ENCODE measurements at places on chromosomes 12 and 14. TPM values are rescaled to one million over a fixed set of nuclear protein-coding genes. Genes with fewer than 3 reads are reported as not detected.

Gene DNAI7
- not detected for total RNA-seq

Gene IL31
- not detected for total RNA-seq

Gene SCNN1A
- total RNA-seq: 21.7 TPM

Gene SALL2
- total RNA-seq: 11.8 TPM

Gene ADAMTS20
- total RNA-seq: 0.36 TPM

Gene ANG
- total RNA-seq: 79.1 TPM

Gene GDF3
- not detected for total RNA-seq

Gene FOXA1
- total RNA-seq: 87.9 TPM

Gene KCNA5
- total RNA-seq: 1.4 TPM

Gene MFAP5
- 1.9 TPM for total RNA-seq

Gene HVCN1
- total RNA-seq: 1.8 TPM

Gene CACNA1C
- total RNA-seq: 3.8 TPM

Gene VDR
- 3.2 TPM for total RNA-seq

Gene FAR2
- 5.2 TPM for total RNA-seq

Gene GALNT16
- total RNA-seq: 1.7 TPM

Gene KRT77
- total RNA-seq: not detected

Gene GLT1D1
- 1.8 TPM for total RNA-seq

Gene MDM1
- 8.4 TPM for total RNA-seq

Gene ANKRD9
- 46.5 TPM for total RNA-seq

Gene ATP5F1B
- 579 TPM for total RNA-seq

Gene IL23A
- total RNA-seq: 2.3 TPM

Gene IRF2BPL
- 34.5 TPM for total RNA-seq

Gene DDN
- 0.20 TPM for total RNA-seq

Gene PALS1
- 39.4 TPM for total RNA-seq

Gene PGF
- 25.0 TPM for total RNA-seq

Gene ZC2HC1C
- total RNA-seq: 14.9 TPM

Gene HOXC12
- not detected for total RNA-seq

Gene GPHB5
- total RNA-seq: not detected

Gene KERA
- not detected for total RNA-seq

Gene GSKIP
- 52.5 TPM for total RNA-seq

Gene TDRD9
- total RNA-seq: 2.2 TPM

Gene CCDC175
- total RNA-seq: not detected

Gene PIWIL1
- not detected for total RNA-seq

Gene KRT6C
- 0.32 TPM for total RNA-seq

Gene ACOT2
- 58.8 TPM for total RNA-seq

Gene NRL
- total RNA-seq: 4.8 TPM

Gene AHNAK2
- 5.9 TPM for total RNA-seq

Gene CLEC6A
- not detected for total RNA-seq

Gene MGAT2
- total RNA-seq: 81.3 TPM

Gene GPD1
- 46.8 TPM for total RNA-seq

Gene SMCO2
- not detected for total RNA-seq

Gene HRK
- total RNA-seq: not detected

Gene CLEC4C
- total RNA-seq: not detected

Gene HIGD1C
- total RNA-seq: not detected

Gene KRT2
- total RNA-seq: not detected

Gene TAS2R46
- 2.9 TPM for total RNA-seq

Gene C14orf180
- total RNA-seq: 2.4 TPM

Gene KCTD10
- total RNA-seq: 37.0 TPM

Gene CLEC9A
- not detected for total RNA-seq

Gene SNAPC1
- total RNA-seq: 7.7 TPM

Gene TESPA1
- total RNA-seq: not detected

Gene BDKRB2
- total RNA-seq: 4.7 TPM

Gene FAM222A
- total RNA-seq: 7.4 TPM

Gene MTRFR
- total RNA-seq: 13.8 TPM

Gene TROAP
- total RNA-seq: 4.1 TPM

Gene CLEC4A
- not detected for total RNA-seq
